ENCODE measurements at places on chromosomes 13 and 19.

DNA sequence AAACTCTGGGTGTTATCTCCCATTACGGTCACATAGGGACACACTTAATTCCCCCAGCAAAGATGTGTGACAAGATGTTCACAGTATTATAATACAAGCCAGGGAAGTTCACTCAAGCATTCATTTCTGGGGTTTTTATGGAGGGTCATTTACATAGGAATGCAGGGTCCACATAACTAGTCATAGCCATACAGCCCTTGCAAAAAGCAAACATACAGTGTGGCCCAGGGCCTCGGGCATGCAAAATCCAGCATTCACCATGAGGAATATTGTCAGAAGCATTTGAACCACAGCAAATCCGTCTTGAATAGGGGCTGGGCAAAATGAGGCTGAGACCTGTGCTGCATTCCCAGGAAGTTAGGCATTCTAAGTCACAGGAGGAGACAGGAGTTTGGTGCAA is 13.0 kb upstream of the ZNF460 start:
- H3K4me1 ChIP-seq, result no peaks in the 10 kb centered on the region
- no peak for DNase-seq
- H3K27ac ChIP-seq, result no peak overlapping the region
- no peaks in the 10 kb centered on the region for H3K27me3 ChIP-seq

GRCh38 chr13:83452292-83452950 is 429.9 kb downstream of the SLITRK1 start:
- DNase-seq, result no peak
- no peaks in the 10 kb centered on the region for H3K36me3 ChIP-seq
- no peak overlapping the region for H3K4me3 ChIP-seq
- H3K27ac ChIP-seq, result no peak overlapping the region
- H3K4me1 ChIP-seq, result 0 out of 2 replicates have a peak, but pooled peaks cover 3% of the 10 kb centered on the region

DNA sequence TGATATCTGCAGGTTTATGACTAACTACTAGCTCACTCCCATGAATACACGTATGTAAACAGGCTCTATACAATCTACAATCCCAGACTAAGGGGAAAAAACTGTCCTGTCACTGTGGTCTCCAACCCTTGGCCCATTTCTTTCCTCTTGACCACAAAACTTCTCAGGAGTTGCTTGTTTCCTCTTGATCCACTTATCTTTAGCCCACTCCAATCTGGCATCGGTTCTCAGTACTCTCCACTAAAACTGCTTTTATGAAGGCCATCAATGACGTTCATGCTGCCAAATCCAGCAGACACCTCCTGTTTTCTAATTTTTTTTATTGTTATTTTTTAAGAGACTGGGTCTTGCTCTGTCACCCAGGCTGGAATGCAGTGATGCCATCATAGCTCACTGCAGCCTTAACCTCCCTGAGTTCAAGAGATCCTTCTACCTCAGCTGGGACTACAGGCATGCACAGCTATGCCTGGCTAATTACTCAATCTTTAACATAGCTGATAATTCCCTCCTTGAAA is 31.9 kb upstream of the USPL1 start:
- H3K27me3 ChIP-seq, result no peaks in the 10 kb centered on the region
- no peaks in the 10 kb centered on the region for H3K36me3 ChIP-seq
- no peak overlapping the region for H3K4me3 ChIP-seq
- DNase-seq, result no peak
- no peaks in the 10 kb centered on the region for H3K4me1 ChIP-seq

DNA sequence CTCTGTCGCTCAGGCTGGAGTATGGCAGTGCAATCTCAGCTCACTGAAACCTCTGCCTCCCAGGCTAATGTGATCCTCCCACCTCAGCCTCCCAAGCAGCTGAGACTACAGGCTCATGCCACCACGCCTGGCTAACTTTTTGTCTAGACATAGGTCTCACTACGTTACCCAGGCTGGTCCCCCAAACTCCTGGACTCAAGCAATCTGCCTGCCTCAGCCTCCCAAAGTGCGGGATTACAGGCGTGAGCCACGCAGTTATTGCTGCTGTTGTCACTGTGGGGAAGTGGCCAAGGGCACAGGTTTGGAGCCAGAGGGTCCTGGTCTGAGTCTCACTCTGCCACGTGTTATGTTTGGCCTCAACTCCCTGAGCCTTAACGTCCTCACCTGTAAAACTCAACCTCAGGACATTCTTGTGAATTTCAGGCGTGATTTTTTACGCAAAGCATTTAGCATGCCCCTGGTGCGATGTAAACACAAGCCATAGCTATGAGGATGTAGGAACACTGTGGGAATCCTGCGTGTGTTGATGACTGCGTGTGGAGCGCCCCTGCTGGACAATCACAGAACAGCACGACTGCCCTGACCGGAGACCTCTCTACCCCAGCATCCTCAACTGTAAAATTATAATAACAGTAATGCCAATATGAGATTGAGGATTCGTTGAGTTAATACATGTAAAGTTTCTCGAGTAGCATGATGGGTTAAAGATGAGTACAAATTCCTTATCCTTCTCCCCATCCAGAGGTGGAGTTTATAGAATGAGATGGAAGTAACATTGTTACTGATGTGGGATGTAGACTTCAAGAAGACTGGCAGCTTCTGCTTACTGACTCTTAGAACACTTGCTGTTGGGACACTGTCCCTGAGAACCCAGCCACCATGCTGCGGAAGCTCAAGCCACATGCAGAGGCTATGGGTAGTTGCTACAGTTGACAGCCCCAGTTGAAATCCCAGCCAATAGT is 41.8 kb upstream of the PNMA8B start:
- no peak overlapping the region for H3K27ac ChIP-seq
- H3K4me1 ChIP-seq, result no peaks in the 10 kb centered on the region
- H3K27me3 ChIP-seq, result no peaks in the 10 kb centered on the region

DNA sequence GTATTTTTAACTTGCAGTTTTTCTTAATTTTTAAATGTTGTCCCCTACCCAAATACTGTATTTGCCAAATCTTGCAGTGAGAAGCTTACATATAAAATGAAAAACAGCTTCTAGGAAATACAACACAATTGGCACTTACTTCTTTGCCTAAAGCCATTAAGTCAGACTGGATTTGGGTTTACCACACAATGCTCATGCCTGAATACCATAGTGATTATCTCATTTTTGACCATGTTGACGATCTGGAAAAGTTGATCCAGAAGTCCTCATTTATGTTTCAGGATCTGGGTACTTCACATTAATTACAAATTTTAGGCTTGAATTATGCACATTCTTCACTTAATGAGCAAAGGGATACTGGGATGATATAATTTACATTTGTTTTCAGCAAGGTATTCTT is 2.4 kb downstream of the RNF6 start:
- peaks cover 59% of the 10 kb centered on the region for H3K36me3 ChIP-seq
- no peak overlapping the region for H3K27ac ChIP-seq
- no peaks in the 10 kb centered on the region for H3K27me3 ChIP-seq
- H3K4me1 ChIP-seq, result peaks cover 28% of the 10 kb centered on the region
- DNase-seq, result no peak

- no peak for DNase-seq
- 0 out of 2 replicates have a peak overlapping the region, but pooled peaks have one; percentile 84 for H3K4me3 ChIP-seq
- H3K27ac ChIP-seq, result no peak overlapping the region
- H3K27me3 ChIP-seq, result peaks cover 4% of the 10 kb centered on the region
- H3K36me3 ChIP-seq, result peaks cover 13% of the 10 kb centered on the region
Observed at GRCh38 chr19:58450856-58451357, 515 bp upstream of the ZNF324B start.

GRCh38 chr13:94394723-94395122 is 84.8 kb downstream of the DCT start:
- no peaks in the 10 kb centered on the region for H3K4me1 ChIP-seq
- H3K27ac ChIP-seq, result no peak overlapping the region
- H3K36me3 ChIP-seq, result no peaks in the 10 kb centered on the region
- H3K4me3 ChIP-seq, result no peak overlapping the region
- no peak for DNase-seq

DNA sequence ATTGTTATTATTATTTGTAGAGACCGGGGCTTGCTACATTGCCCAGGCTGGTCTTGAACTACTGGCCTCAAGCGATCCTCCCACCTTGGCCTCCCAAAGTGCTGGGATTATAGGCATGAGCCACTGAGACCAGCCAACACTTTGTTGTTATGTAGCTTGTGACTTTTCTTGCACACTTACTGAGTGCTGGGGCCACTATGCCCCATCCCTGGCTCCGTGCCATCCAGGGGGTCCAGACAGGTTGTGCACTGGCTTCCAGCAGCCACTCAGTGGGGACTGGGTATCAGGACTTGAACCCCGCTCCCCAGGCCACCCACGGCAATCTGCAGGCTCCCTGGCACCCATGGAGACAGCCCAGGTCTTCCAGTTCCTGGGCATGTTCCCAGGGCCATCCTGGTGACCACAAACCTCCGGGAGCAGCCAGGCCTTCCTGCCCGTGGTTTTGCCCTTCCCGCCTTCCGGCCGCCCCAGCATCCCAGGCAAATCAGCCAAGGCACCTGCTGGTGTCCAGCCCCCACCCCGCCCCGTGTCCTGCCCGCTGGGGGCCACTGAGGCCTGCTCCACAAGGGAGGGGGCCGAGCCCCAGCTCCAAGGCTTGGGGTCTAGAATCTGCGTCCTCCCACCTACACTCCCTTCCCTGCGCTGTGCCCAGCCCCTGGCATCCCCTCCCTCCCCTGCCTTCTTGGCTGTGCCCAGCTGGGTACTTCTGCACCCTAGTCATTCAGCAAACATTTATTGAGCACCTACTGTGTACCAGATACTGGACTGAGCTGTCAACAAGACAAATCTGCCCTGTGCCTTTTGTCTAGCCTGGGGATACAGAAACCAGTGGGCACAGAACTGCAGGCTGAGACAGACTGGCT is 23.7 kb upstream of the SEMA6B start:
- peaks cover 10% of the 10 kb centered on the region for H3K4me1 ChIP-seq
- H3K36me3 ChIP-seq, result no peaks in the 10 kb centered on the region
- DNase-seq, result no peak

DNA sequence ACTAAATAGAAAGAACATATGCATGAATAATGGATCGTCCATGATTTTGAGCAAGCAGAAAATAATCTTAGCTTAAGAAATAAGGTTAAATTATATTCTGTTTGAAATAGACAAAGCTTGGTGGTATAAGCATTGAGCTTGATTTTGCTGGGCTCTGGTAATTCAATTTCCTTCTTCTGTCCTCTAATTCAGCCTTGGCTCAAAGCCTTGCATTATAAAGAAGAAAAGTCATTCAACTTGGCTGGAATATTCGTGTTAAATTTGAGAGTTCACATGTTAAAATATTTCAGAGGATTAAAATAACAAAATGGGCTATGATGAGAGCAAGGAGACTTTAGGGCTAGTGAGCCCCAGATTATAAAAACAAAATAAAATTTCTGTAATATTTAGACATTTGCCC is 415.4 kb upstream of the PCDH20 start:
- no peaks in the 10 kb centered on the region for H3K36me3 ChIP-seq
- no peaks in the 10 kb centered on the region for H3K4me1 ChIP-seq
- no peak for DNase-seq
- H3K27ac ChIP-seq, result no peak overlapping the region

GRCh38 chr13:106187501-106188095 is 347.9 kb downstream of the EFNB2 start:
- H3K36me3 ChIP-seq, result no peaks in the 10 kb centered on the region
- DNase-seq, result no peak
- no peaks in the 10 kb centered on the region for H3K27me3 ChIP-seq
- H3K4me3 ChIP-seq, result no peak overlapping the region

DNA sequence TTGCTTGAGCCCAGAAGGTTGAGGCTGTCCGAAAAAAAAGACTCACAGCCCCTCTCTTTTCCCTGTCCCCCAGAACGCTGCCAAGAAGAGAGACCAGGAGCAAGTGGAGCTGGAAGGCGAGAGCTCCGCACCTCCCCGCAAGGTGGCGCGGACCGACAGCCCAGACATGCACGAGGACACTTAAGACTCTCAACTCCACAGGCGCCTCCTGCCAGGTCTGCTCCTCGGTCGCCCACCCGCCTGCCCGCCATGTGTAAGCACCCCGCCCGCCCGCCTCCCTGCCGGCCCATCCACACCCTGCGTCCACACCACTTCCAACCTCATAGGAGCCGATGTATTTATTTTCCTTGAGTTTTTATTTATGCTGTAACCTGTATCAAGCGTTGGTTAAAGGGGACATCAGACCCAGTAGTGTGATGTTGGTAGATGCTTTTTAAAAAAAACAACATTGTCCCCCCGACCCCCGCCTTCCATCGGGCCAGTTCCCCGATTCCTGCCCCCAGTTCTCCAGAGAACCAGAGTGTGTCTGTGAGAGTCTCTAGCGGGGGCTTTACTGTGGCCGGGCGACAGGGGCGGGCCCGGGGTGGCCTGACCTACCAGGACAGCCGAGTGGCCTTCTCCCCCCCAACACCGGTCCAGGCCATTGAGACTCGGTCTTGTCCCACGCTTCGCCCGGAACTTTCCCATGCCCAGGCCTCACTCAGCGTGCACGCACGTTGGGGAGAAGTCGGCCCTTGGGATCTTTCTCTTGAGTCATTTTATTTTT is 10.3 kb downstream of the DDA1 start:
- no peak overlapping the region for H3K27ac ChIP-seq
- H3K36me3 ChIP-seq, result peaks cover 52% of the 10 kb centered on the region
- no peak for DNase-seq
- no peaks in the 10 kb centered on the region for H3K27me3 ChIP-seq

DNA sequence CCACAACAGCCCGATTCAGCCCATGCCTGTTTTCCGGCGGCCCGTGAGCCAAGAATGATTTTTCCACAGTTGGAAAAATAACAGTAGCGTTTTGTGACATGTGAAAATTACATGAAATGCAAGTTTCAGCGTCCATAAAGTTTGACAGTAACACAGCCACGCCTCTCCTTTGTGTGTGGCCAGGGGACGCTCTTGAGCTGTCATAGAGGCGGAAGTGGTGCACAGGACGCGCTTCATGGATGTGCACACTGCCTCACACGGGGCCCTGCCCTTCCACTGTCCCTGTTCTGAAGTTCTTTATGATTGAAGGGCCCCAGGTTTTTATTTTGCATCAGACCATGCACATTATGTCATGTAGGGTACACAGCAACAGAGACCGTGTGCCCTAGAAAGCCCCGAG is 12.4 kb upstream of the ELAVL1 start:
- no peak for DNase-seq
- H3K36me3 ChIP-seq, result no peaks in the 10 kb centered on the region
- H3K27me3 ChIP-seq, result no peaks in the 10 kb centered on the region
- H3K4me3 ChIP-seq, result no peak overlapping the region
- no peak overlapping the region for H3K27ac ChIP-seq
- H3K4me1 ChIP-seq, result no peaks in the 10 kb centered on the region

DNA sequence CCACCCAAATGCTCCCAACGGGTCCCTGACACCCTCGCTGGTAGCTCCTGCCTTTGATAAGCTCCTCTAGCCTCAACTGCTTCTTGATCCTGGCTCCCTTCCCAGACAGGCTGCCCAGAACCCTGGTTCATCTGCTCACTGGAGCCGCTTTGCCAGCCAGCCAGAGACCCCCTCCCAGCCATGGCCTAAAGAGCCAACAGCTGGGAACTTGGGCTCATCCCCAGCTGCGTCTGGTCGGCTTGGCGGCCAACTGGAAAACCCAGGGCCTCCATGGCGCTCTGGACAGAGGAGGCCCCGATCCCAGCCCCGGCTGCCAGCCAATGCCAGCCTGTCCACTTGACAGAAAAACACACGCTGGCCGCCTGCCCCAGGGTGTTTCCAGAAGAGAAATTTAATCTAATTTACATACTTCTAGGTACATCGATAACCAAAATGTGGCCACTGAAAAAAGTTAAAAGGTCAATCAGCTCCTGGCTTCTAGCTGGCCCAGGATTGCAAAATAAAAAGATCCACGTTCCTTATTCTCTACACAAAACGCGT is 3.0 kb upstream of the AKAP8L start:
- H3K27ac ChIP-seq, result no peak overlapping the region
- peaks cover 49% of the 10 kb centered on the region for H3K36me3 ChIP-seq
- H3K4me1 ChIP-seq, result peaks cover 27% of the 10 kb centered on the region

All from DND-41 (cell line).